ENCODE measurements at places on chromosomes 3 and 15.
A peak's percentile ranks its signal among the peaks of the same experiment; 100 is the strongest.

- DNase-seq = no peak
These were observed 82.6 kb upstream of the ADPGK start for GRCh38 chr15:72866182-72866581.

- no peak for DNase-seq
These were observed 163.3 kb downstream of the CDIN1 start for GRCh38 chr15:36742696-36743095.

GRCh38 chr3:25744470-25744869, 38.8 kb downstream of the NGLY1 start:
- no peak for DNase-seq

DNA sequence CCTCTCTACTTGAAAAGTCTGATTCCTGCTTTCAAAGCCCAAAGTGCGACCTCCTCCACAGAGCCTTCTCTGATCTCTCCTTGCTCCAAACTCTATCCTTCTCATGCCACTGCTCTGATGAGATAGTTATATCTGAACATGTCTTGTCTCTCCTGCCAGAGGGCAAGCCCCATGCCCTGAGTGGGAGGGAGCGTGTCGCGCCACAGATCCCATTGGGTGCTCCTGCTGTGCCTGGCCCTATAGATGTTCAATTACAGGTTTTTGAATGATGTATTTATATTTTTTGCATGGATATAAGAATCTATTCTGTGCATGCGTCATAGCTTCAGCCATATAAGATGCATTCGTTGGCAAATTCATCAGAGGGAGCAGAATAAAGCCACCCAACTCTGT, 20.4 kb downstream of the CORO2B start:
- no peak for DNase-seq

DNA sequence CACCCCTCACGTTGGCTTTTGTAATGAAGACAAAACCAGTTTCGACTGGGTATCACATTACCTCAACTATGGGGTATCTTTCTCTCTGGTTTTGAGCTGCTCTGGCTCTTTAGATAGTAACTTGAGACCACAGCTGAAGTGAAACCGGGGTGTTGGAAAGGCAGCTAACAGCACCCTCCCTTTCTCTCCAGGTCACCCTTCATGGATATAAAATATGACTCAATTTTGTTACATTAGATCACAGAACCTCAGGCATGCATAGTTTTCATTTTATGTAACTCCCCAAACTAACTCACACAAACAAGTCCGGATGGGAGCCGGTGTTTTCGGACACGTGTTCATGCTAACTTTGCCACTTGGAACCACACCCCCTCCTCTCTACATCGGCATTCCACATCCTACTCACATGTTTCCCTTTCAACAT, 90.7 kb downstream of the NR2F2 start:
- no peak for DNase-seq

DNA sequence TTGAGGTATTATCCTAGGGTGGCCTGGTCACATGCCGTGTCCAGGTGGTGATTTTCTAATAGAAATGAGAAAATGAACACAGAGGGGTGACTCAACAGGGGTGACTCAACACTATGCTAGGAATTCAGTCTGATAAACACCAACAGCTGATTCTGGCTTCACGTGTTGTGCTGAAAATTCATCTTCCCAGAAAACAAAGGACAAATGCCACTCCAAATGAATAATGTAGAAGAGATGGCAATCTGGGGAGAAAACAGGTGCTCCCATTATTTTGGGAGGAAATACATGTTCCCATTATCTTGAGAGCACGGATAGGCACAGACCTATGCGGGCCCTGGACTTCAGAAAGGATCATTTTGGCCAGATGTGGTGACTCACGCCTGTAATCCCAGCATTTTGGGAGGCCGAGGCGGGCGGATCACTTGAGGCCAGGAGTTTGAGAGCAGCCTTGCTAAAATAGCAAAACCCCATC, 101.2 kb upstream of the MEX3B start:
- DNase-seq = no peak

DNA sequence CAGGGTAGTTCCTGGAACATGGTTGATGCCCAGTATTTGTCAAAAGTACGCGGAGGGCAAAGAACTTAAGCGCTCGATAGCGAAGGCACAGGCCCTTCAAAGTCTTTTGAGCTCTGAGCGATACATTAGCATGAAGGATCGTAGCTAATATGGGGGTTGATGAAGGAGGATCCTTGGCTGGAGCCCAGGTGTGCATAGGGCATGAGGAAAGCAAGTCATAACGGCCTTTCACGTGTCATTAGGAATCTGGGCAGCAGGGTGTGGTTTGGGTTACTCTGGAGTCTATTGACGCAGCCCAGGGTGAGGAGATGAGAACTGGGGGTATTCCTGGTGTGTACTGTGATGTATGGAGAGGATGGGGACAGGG, 31.7 kb downstream of the SPINK8 start:
- no peak for DNase-seq

GRCh38 chr3:120625159-120625586, 29.0 kb downstream of the NDUFB4 start:
- no peak for DNase-seq

- DNase-seq = no peak
These were observed 446.2 kb upstream of the NR2F2 start for GRCh38 chr15:95884276-95884675.

GRCh38 chr15:101353240-101353639, 58.2 kb upstream of the SNRPA1 start:
- no peak for DNase-seq

DNA sequence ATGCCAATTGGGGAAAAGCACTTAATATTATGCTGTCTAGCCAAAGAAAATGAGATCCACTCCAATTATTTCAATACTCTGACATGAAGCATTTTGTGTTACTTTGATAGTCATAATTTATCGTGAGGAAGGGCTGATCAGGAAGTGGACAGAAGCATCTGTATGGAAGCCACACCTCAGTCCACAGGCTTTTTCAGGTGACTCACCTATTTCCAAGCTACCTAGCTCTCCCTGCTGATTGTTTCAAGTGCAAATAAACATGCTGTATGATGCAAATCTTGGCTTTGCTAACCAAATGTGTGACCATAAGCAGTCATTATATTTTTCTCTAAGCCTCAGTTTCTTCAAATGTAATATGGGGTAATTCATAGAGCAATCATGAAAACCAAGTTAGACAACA, 30.8 kb upstream of the CPB1 start:
- DNase-seq = no peak

DNA sequence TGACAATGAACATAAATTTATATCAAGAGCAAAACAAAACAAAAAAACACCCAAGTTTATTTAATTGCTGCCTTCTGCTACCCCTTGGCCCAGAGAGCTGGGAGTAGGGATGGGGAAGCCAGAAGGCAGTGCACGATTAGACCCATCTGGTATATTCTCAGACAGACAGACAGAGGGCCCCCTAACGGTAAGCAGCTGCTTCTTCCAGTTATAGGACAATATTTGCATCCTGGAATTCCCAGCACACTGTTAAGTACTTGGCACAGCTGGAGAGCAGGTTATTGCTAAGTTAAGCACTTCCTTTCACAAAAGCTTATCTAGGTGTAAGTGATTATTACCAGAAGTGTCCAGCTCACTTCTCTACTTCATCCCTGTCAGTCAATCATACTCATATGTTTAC, 39.3 kb downstream of the C2CD4B start:
- DNase-seq = no peak

DNA sequence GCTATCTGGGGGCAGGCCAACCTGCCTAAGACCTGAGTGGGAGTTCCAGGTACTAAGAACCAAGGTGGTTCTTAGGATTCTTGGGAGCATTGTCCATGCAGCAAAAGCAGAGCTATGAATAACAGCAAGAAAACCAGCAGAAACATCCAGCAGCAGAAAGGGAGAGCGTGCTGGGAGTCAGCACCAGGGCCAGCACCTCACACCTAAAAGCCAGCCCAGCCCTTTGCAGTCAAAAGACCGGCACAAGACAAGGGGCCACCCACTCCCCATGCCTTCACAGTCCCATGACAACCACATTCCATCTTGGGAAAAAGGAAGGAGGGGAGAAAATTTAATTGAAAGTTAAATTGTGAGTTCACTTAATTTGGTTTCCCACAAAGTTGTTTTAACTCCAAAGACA, 364.9 kb downstream of the AGBL1 start:
- DNase-seq = peak; percentile 36

- no peak for DNase-seq
These were observed 835.7 kb downstream of the OTOL1 start for GRCh38 chr3:162332344-162332743.

GRCh38 chr15:31069360-31070000, 32.0 kb downstream of the TRPM1 start:
- DNase-seq = no peak

DNA sequence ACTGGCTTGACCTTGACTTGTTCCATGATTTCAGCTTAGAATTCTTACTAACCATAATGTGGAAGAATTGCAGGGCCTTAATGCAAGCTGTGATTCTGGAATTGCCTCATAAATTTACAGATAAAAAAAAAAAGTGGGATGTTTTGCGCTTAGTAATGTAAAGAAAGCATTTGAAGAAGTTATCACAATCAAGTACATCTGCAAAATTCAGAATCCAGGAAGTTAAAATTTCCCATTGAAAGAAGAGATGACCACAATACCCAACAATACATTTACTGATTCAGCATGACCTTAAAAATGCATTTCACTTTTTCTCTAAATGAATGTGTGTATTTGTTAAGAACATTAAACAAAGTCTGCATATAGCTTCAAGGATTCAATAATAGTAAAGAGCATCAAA, 65.1 kb upstream of the CCNL1 start:
- no peak for DNase-seq

DNA sequence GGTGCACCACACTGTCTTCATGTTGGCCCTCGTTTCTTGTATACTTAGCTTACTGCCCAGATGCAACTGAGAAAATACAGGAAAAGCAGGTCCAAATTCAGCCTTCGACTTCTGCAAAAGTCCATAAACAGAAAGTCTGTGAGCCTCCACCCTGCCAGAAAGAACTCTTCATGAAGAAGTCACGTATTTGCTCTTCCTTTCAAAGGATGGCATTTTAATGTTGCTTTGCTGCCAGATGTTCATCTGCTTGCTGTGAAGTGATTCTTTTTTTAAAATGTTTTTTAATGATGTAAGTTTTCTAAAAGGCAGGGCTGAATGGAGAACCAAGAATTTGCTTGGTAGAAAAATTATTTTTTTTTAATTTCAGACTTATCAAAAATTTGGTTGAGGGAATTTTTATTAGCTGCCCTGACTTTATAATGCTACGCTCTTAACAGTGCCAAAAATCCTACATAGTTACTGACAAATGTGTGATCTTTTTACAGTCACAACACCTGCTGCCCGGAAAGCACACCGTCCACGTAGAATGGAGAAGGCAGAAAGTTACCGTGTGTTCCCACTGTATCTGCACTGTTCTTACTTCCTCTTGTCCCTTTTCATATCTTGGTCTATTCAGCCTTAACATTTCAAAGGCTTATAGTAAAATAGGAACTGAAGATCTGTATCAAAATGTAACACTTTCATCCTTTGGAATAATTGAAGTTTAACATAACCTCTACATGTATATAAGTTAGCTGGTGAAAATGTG, 136.3 kb downstream of the LRRC28 start:
- DNase-seq = no peak

GRCh38 chr3:36756269-36756668, 8.1 kb downstream of the DCLK3 start:
- no peak for DNase-seq

DNA sequence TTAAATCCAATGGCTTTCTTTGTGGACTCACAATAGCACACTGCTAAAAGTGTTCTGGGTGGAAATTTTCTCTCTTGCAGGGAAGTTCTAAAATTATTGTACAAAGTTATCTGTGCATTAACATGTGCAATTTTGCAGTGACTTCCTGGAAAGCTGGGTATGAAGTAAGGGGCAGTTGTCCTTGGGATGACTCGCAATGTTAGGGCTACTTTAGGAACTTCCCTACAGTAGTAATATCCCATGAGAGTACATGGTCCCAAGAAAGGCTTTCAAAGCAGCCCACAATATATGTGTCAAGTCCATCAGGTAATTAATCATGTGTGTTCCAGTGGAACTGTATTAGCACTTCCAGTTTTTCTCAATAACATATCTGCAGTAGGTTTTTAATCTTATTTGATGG, 201.0 kb upstream of the UBE2E2 start:
- no peak for DNase-seq
